NCI-H1092 (cell line): ENCODE measurements at places on chromosomes 2 and 18.

DNA sequence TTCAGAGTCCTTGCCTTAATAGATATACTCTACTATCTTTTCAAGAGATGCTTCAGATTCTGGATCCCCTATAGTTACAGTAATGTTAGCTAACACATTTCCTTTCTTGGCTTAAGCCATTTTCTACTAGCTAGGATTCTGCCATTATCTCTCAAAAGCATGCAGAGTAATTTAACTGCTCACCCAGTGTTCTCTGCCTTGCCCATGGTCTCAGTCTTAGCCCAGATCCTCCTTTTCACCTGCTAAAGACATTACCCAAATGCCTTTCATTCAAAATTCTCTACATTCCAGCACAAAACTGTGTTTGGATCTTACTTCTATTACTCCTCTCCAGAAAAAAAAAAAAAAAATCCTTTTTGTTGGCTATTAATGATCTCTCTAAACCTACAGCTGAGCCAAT lies 474.2 kb upstream of the LRRTM1 start:
- no peak for DNase-seq

- peak; percentile 57 for DNase-seq
Measured at GRCh38 chr2:148900350-148900837, 25.4 kb downstream of the KIF5C start.

GRCh38 chr18:2468051-2468450 lies 103.3 kb downstream of the METTL4 start:
- DNase-seq = no peak

- DNase-seq = no peak
Measured at GRCh38 chr2:213187386-213187785, 36.0 kb upstream of the IKZF2 start.

DNA sequence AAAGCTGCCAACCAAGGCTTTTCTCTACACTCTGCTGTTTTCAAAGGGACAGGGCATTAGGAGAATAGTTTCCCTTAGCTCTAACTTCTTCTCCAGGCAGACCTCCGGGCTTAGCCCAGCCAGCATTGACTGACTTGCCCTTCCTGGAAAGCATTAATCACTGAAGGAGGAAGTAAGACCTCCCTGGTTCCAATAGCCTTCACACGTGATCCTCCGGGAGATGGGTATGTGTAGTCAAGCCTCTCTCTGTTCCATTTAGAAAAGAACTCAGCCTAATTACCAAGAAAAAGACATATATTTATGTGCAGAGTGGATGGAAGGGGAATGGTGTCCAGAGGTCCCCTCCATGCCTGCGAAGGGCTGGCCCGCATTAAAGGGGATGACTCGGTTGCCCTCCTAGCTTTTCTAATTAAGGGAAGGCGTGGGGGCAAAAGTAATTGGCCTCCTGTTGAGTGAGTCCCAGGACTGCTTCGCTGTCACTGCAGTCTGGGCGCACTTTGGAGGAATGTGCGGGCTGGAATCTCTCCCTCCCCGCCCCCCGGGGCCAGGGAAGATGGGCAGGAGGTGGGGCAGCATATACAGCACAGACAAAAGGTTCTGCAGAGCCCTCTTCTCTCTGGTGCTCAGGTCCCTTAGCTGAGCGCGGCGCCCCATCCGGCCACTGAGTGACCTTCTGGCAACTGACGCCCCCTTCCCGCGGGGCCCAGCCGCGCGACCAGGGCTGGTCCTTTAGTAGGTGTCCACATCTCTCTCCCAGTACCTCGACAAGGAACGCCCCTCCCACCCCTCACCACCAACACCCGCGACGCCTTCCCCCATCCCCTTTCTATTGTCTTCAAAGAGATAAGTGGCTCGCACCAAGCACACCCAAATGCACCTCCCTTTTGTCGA lies 686.0 kb downstream of the NRXN1 start:
- DNase-seq = no peak

DNA sequence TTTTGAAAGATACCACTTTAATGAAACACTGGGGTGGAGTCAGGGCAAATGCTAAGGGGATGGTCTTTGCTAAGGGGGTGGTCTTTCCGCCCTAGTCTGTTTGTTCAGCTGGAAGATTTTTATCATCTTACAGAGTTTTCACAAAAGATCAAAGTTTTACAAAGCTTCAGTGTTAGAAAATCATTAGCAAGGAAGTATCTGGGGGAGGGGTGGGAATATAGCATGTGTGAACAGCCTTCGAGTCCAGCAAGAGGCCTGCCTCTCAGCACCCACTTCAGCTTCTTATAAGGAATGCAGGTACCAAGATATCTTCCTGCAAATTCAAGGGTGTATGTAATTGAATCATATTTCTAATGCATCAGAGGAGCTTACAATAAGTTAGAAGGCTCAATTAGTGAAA lies 112.9 kb downstream of the RAPGEF4 start:
- no peak for DNase-seq

DNA sequence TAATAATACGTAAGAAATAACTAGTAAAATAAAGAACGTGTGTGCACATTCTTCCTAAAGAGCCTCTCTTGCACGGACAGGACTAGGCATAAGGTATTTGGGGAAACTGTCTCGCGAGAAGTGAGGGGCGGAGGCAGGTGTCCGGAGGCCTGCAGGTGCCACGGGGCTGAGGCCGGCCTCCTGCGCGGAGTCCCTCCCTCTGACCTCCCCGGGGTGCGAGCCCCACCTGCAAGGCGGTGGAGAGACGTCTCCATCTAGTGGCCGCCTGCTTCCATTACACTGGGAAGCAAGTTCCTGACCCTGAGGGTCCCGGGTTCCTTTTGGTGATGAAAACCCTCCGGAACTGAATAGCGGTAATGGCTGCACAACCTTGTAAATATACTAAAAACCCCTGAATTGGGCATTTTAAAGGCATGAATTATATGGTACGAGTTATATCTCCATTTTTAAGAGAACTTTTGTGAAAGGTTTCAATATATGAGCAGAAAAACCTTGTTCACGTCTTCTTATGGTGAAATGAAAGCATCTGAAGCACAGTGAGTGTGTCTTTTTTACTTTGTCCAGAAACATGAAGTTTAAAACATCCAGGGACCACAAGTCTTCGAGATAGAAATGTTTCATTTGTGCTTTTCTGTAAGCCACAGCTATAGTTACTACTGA lies 35.5 kb upstream of the CTDP1 start:
- DNase-seq = peak; percentile 51

DNA sequence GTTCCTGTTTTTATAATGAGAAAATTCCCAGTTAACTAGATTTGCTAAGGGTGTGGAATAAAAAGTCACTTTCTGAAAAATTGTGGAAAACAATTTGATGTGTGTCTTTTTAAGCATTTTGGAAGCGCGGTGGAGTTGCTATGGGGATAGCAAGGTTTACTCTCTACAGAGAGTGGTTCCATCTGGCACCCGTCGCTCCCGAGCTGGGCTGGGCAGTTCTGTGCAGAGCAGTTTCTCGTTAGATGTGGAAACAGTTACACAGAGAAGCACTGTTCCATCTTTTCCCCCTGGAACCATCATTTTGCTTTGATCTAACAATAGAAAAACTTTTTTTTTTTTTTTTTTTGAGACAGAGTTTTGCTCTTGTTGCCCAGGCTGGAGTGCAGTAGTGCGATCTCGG lies 17.4 kb downstream of the LDLRAD4 start:
- DNase-seq = no peak

DNA sequence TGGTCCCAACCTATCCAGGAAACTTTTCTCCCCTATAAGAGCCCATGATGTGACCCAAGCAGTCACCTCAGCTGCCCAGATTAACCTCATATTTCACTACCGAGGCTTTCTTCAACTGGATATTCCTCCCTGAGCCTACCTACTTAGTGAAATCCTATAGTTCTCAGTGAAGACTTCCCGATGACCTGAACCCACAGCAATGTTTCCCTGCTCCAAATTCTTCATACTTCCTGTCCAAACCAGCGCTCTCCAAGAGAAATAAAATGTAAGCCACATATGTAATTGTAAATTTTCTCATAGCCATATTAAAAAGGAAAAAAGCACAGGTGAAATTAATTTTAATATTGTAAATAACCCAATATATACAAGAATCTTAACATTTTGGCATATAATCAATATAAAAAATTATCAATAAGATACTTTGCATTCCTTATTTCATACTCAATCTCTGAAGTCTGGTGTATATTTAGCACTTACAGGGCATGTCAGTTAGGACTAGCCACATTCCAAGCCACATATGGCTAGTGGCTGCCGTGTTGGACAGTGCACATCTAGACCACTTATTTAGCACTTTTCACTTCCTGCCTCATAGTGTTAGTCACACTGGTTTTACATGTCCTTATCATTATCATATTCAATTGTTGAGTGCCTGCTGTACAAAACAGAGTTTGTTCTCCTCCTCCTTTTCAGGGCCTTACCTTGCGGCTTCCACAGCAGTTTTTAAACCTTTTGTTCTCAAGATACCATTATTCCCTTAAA lies 1.9 kb upstream of the STAT4 start:
- no peak for DNase-seq

- DNase-seq = peak; percentile 22
Measured at GRCh38 chr18:36095936-36096519, 28.7 kb upstream of the RPRD1A start.

DNA sequence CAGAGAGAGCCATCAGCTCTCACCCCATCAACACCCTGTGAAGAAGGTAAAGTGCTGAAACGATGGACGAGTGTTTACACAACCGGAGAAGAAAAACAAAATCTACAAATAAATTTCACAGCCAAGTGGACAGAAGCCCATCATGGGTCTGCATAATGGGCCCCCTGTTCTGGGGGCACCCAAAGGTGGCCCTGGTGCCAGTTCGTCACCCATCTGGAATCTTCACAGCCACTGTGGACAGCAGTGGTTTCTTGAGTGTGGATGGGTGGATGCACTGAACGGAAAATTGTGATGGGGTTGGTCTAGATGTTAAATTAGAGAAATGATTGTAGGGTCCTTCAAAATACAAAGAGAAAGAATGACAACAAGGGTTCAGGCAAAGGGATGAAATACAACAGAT lies 38.8 kb downstream of the ANKMY1 start:
- no peak for DNase-seq

- no peak for DNase-seq
Measured at GRCh38 chr2:31469648-31470047, 55.1 kb upstream of the XDH start.

DNA sequence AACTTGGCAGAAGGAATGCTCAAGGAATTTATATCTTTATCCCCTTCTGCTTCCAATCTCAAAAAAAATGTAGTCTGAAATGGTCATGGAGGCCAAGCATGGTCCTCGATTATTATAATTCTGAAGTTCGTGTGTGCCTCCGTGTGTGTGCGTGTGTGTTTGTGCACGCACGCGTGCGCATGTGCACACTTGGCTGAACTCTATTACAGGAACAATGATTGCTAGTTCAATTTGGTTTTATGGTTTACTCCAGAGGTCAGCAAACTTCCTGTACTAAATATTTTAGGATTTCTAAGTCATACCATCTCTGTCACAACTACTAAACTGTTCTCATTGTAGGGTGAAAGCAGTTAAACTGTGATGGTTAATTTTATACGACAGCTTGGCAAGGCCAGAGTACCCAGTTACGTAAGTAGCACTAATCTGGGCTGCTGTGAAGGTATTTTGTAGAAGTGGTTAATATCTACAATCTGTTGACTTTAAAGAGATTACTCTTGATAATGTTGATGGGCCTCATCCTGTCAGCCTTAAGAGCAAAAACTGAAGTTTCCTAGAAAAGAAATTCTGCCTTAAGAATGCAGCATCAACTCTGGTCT lies 5.8 kb upstream of the MARCHF7 start:
- DNase-seq = no peak

DNA sequence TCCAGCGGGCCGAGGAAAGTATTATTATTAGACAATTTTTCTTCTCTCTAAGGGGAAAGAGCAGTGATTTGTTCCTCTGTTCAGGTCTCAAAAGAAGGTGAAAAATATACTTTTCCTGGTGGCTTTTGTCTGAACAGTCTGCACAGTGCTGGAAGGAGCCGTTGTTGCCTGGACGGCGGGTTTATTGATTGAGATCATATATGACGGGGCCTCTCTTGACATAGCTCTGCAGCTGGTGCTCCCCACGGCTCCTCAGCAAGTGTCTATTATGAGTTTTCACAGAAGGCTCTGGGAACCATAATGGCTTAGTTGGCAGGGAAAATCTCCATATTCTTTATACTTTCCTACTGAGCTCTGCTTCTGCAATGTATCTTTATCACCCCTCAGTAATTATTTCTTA lies 42.9 kb downstream of the FSHR start:
- DNase-seq = no peak

DNA sequence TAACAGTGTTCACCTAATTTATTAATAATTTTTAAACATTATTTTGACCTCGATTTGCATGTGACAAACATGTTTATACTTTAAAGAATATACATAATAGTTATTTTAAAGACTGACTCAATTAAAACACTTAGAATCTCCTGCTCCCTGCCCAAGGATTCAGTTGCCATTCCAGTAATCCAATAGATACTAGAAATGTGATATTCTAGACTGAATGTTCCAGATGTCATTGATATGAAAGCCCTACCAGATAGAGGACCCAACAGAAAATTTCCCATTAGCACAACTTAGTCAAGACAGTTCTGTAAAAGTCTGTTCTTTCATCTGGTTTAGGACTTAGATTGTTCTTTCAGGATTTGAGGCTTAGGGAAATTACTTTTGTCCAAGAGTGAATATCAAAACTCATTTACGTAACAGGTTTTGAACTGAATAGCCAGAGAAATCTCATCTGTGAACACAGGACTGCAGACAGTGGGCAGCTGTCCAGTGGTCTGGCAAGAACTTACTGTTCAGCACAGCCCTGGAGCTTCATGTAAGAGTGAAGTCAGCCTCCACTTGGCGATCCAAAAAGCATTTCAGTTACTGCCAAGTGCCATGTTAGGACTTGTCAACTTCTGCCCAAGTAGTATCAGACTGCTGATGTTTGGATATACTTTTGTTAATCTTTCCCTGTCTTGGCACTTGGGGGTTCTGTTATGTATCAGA lies 77.5 kb downstream of the OSBPL6 start:
- DNase-seq = no peak

- no peak for DNase-seq
Measured at GRCh38 chr2:2861666-2862240, 515.9 kb downstream of the EIPR1 start.

DNA sequence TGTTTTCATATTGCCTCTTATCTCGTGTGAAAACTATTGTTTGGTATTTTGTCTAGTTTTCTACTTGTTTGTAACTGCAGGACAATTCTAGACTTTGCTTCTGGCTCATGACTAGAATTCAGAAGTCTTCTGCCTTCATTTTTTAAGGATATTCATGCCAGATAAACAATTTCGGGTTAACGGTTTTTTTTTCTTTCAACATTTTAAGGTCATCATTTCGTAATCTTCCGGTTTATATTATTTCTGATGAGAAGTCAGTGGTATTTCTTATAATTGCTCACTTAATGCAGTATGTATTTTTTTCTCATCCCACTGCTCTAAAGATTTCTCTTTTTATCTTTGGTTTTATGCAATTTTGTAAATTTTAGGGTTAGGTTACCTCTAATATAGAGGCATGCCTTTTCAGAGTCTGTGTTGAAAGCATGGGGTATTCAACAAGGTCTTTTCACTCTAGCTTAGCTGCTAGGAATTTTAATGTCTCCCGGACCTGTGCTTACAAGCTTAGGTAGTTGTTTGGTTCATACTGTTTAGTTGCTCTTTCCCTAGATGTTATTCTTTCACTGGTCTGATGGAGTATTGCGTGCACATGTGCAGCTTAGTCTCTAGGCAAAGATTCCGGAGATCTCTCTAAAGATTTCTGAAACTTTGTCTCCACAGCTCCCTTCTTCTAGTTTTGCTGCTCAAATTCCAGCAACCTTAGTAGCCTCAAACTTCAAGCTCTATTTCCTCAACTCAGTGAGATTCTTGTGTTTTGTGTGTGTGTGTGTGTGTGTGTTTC lies 198.1 kb downstream of the MCFD2 start:
- DNase-seq = no peak

GRCh38 chr2:42984081-42984480 lies 191.7 kb upstream of the HAAO start:
- DNase-seq = no peak
